ENCODE measurements at places on chromosomes 13 and 19. TPM values are rescaled to one million over a fixed set of nuclear protein-coding genes. Genes with fewer than 3 reads are reported as not detected.
A peak's percentile ranks its signal among the peaks of the same experiment; 100 is the strongest.

DNA sequence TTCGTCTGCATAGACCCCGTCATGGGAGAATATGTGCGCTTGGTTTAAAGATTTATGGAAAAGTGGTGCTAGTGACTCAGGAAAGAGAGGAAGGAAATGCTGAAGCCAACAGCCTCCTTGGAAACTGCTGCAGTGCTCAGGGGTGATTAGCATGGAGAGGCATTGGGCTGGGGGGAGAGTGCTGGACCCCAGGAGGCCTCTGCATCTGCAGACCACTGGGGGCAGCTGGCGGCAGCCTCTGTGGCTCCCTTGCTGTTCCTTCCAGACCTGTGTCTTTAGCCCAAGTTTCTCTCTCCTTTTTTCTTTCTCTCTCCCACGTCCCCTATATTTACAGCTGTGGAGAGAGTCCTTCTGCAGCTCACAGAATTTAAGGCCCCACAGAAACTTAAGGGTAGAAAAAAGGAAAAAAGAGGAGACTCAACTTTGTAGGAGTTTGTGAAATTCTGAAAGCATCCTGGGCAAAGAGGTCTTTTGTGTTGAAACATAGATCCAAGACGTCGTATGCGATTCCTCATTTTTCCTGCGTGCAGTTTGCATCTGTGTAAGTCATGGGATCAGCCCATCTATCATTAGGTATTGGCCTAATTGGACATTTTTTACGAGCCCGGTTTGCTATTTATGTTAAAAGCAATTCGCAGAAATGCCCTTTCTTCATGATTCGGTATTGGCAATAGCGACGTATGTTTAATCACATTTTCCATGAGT lies 116.2 kb upstream of the ZNF536 start:
- H3K27ac ChIP-seq = peak overlapping the region; percentile 74
- peaks cover 74% of the 10 kb centered on the region for H3K27me3 ChIP-seq
- H3K36me3 ChIP-seq = no peaks in the 10 kb centered on the region
- no peak for DNase-seq

DNA sequence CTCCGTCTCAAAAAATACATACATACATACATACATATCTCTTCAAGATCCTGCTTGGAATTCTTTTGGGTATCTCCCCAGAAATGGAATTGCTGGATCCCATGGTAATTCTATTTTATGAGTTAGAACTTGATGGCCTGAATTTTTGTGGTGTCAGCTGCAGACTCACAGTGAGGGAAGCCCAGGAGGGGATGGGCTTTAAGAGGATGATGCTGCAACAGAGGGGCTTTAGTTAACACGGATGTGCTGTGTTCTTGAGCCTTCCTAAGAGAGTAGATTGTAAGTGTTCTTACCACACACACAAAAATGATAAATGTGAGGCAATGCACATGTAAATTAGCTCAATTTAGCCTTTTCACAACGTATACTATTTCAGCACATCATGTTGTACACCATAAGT lies 31.8 kb downstream of the CACNG6 start:
- H3K36me3 ChIP-seq = no peaks in the 10 kb centered on the region
- no peak overlapping the region for H3K4me3 ChIP-seq
- DNase-seq = no peak

GRCh38 chr13:94351292-94351990 lies 128.0 kb downstream of the DCT start:
- DNase-seq = no peak
- H3K27me3 ChIP-seq = no peaks in the 10 kb centered on the region
- H3K4me3 ChIP-seq = no peak overlapping the region
- no peak overlapping the region for H3K27ac ChIP-seq
- peaks cover 3% of the 10 kb centered on the region for H3K4me1 ChIP-seq

ZNF556 gene
- total RNA-seq = 0.05 TPM

CYP4F3 gene
- not detected for total RNA-seq

DCT gene
- total RNA-seq = 0.18 TPM

PRMT1 gene
- total RNA-seq = 283 TPM

DNA sequence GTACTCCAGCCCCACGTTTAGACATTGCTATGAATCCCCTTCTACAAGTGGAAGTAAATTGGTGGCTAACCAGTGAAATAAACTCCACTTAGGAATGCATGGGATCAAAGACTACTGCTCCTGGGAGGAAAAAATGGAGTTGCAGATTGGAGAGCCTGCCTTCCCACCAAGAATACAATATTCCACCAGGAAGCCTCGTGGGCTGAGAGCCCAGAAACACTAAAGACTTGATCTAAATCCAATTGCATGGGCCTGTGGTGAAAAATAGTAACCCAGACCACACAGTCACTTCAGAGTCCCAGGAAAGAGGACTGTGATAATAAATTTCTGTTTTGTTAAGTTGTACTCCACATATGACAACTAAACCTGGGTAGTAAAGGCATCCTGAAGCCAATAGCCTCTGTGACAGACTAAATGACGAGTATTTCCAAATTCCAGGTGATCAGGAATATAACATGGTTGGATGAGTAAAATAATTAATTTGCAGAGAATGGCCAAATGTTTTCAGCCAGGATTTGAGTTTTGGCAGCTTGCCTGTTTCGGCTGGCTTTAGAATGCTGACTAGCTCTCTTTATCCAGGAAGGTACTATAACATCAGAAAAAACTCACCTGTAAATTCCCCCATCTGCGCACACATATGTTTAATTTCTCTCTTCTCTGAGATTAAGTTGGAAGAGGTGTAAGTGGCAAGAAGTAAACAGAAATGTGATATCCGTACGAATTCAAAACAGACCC lies 480.3 kb downstream of the LIG4 start:
- H3K27ac ChIP-seq = no peak overlapping the region
- DNase-seq = no peak
- peaks cover 1% of the 10 kb centered on the region for H3K4me1 ChIP-seq
- H3K36me3 ChIP-seq = no peaks in the 10 kb centered on the region

GRCh38 chr13:112961457-112962369 lies 7.3 kb upstream of the MCF2L start:
- H3K27ac ChIP-seq = no peak overlapping the region
- DNase-seq = no peak
- peaks cover 13% of the 10 kb centered on the region for H3K27me3 ChIP-seq
- H3K4me1 ChIP-seq = no peaks in the 10 kb centered on the region
- no peak overlapping the region for H3K4me3 ChIP-seq

- peaks cover 8% of the 10 kb centered on the region for H3K36me3 ChIP-seq
- no peak overlapping the region for H3K27ac ChIP-seq
- H3K27me3 ChIP-seq = no peaks in the 10 kb centered on the region
- H3K4me1 ChIP-seq = no peaks in the 10 kb centered on the region
Observed at GRCh38 chr19:33383720-33384292, 10.3 kb downstream of the CEBPG start.

- no peak for DNase-seq
- peak overlapping the region; percentile 37 for H3K27ac ChIP-seq
- peaks cover 56% of the 10 kb centered on the region for H3K4me1 ChIP-seq
- no peak overlapping the region for H3K4me3 ChIP-seq
Observed at GRCh38 chr13:35882722-35883497, 248.3 kb downstream of the DCLK1 start.

RASAL3 gene
- not detected for total RNA-seq

DNA sequence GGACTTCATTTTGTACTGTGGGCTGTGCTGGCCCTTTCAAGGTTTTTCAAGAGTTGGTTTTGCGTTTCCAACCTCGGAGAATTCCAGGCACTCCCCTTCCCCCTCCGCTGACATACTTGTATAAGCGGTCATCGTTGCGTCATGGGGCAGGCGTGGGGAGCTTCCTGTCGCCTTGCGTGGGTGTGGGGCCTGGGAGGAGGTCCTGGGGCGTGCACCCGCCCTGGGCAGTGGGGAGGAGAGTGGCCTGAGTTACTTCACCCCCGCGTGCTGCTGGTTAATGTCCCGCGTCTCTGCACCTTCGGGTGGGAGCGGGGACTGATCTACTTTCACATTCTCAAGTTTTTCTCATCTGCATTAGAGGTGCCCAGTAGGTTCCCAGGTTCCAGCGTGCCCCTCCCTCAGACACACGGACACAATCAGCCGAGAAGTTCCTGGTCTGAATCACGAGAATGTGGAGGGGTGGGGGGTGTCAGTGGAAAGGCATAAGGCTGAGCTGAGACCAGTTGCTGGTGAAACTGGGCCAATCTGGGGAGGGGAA lies 4.1 kb downstream of the IER2 start:
- H3K36me3 ChIP-seq = peaks cover 6% of the 10 kb centered on the region
- H3K27me3 ChIP-seq = no peaks in the 10 kb centered on the region
- H3K4me1 ChIP-seq = peaks cover 26% of the 10 kb centered on the region
- peak overlapping the region; percentile 98 for H3K27ac ChIP-seq

DNA sequence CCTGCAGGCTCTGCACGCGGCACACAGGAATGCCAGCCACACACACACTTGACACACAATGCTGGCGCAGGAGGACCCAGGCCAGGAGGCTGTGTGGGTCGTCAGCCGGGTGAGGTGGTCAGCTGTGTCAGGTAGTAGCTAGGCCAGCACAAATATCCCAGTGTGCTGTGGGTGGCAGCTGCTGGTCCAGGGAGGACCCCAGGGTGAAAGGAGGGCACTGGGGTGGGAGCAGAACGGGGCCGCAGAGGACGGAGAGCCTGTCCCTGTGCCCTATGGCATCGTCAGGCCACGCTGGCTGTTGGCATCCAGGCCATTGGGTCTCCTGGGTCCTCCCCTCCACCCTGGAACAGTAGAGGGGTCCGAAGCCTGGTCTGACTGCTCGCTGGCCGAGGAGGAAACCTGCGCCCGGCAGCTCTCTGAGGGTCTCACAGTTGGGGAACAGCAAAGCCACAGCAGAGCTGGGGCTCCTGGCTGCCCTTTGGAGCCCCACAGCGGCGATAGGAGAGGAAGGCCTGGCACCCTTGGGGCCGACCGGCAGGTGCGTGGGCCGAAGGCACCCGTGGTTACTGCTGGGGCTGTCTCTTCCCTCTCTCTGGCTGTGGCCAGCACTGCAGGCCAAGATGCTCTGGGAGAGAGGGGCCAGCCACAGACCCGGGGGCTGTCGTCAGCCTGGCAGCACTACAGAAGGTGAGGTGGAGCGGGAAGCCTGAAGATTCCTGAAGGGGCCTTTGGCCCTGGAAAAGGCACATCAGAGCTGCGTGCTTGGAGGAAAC lies 27.3 kb downstream of the C13orf46 start:
- no peaks in the 10 kb centered on the region for H3K27me3 ChIP-seq
- no peaks in the 10 kb centered on the region for H3K36me3 ChIP-seq
